ENCODE measurements at places on chromosomes 16 and 17. TPM values are rescaled to one million over a fixed set of nuclear protein-coding genes. Genes with fewer than 3 reads are reported as not detected.

GLTPD2 gene
- not detected for total RNA-seq

TBC1D3H gene
- total RNA-seq: not detected

NRN1L gene
- total RNA-seq: 0.49 TPM

CPHXL2 gene
- total RNA-seq: not detected

HSD17B1 gene
- total RNA-seq: 0.99 TPM

TMEM100 gene
- 13.9 TPM for total RNA-seq

BCAR1 gene
- 82.8 TPM for total RNA-seq

LRRC46 gene
- total RNA-seq: 0.63 TPM

CA5A gene
- total RNA-seq: not detected

TUBB3 gene
- total RNA-seq: 2.1 TPM

ZNF385C gene
- 0.49 TPM for total RNA-seq

CTRB1 gene
- total RNA-seq: not detected

SDK2 gene
- total RNA-seq: 2.2 TPM

C16orf89 gene
- 5.9 TPM for total RNA-seq

LRRC37A gene
- total RNA-seq: 1.2 TPM

EXOSC6 gene
- 11.3 TPM for total RNA-seq

TBX6 gene
- total RNA-seq: 1.0 TPM

C17orf78 gene
- total RNA-seq: not detected

TMEM238L gene
- not detected for total RNA-seq

VMO1 gene
- 0.63 TPM for total RNA-seq

ASPA gene
- total RNA-seq: 2.8 TPM

TRPV2 gene
- 6.7 TPM for total RNA-seq

MYH2 gene
- 0.33 TPM for total RNA-seq

PRRT2 gene
- total RNA-seq: 2.1 TPM

CCDC154 gene
- total RNA-seq: 1.3 TPM

SLC22A31 gene
- not detected for total RNA-seq

KRT31 gene
- total RNA-seq: not detected

LPCAT2 gene
- total RNA-seq: 6.9 TPM

NDUFB10 gene
- total RNA-seq: 601 TPM

CNGB1 gene
- not detected for total RNA-seq

CLDN6 gene
- total RNA-seq: not detected

PRSS33 gene
- not detected for total RNA-seq

TNP2 gene
- not detected for total RNA-seq

RHBDL3 gene
- total RNA-seq: 4.7 TPM

TNFRSF13B gene
- total RNA-seq: not detected

GRAP gene
- 1.7 TPM for total RNA-seq

GNPTG gene
- total RNA-seq: 31.8 TPM

Data from left ventricle myocardium inferior (tissue), 1 donor.